ENCODE measurements at places on chromosomes 1 and 21. TPM values are rescaled to one million over a fixed set of nuclear protein-coding genes. Genes with fewer than 3 reads are reported as not detected.

The OR2L3 gene
- not detected for total RNA-seq

The F5 gene
- total RNA-seq = not detected

The IFNLR1 gene
- total RNA-seq = 4.8 TPM

The SCP2 gene
- 98.7 TPM for total RNA-seq

The PRR9 gene
- not detected for total RNA-seq

The FCRL6 gene
- not detected for total RNA-seq

The DNALI1 gene
- total RNA-seq = 4.0 TPM

The TMEM79 gene
- total RNA-seq = 3.1 TPM

The XPR1 gene
- total RNA-seq = 45.6 TPM

The LCA5L gene
- 0.17 TPM for total RNA-seq

The OR2W3 gene
- not detected for total RNA-seq

The SLC66A1 gene
- total RNA-seq = 29.5 TPM

The LCE2B gene
- not detected for total RNA-seq

The PRUNE1 gene
- 33.5 TPM for total RNA-seq

The RNF115 gene
- total RNA-seq = 11.5 TPM

The RPTN gene
- not detected for total RNA-seq

The SIPA1L2 gene
- total RNA-seq = 45.6 TPM

The FCRL2 gene
- not detected for total RNA-seq

The TMEM125 gene
- total RNA-seq = 13.0 TPM

The CASQ2 gene
- not detected for total RNA-seq

The ANGEL2 gene
- total RNA-seq = 57.4 TPM

The RHBG gene
- 0.69 TPM for total RNA-seq

The TMEM52 gene
- total RNA-seq = 24.1 TPM

The SLC16A4 gene
- 0.41 TPM for total RNA-seq

The LINGO4 gene
- total RNA-seq = 0.07 TPM

The CD53 gene
- total RNA-seq = 0.14 TPM

The BCAS2 gene
- total RNA-seq = 50.0 TPM

The NMNAT2 gene
- 5.2 TPM for total RNA-seq

The SLFNL1 gene
- not detected for total RNA-seq

The JAM2 gene
- 0.67 TPM for total RNA-seq

The TAF12 gene
- total RNA-seq = 72.3 TPM

The S100A7A gene
- total RNA-seq = not detected

The SPRR5 gene
- total RNA-seq = not detected

Data from H7 (cell line).